ENCODE measurements at places on chromosomes 5 and 9. TPM values are rescaled to one million over a fixed set of nuclear protein-coding genes. Genes with fewer than 3 reads are reported as not detected.
A peak's percentile ranks its signal among the peaks of the same experiment; 100 is the strongest.

DNA sequence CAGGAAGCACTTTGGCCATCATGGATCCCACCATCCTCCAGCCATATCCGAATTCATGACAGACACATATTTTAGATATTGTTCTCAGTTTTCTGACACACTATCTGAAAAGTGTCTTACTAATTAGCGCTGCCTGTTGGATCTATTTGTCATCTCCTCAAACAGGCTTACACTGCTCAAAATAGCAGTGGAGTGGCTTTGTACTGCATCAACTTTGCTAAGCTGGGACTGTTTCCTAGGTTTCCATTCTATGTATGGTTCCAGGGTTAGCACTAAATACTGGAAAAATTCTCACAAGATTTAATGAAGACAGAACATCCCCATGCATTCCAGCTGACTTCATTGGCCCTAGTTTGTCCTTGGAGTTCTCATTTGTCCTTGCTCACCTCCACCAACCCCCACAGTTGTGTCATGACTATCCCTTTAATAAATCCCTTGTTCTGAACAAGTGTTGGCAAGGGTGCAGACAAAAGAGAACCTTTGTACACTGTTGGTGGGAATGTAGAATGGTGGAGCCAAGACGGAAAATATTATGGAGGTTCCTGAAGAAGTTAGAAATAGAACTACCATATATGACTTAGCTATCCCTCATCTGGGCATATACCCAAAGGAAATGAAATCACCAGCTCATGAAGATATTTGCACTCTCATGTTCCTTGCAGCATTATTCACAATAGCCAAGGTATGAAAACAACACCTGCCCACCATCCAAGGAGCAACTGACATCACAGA is 136.5 kb upstream of the RAI14 start:
- no peak for DNase-seq

- DNase-seq: no peak
These were observed 330.2 kb upstream of the NREP start for GRCh38 chr5:112087222-112087621.

DNA sequence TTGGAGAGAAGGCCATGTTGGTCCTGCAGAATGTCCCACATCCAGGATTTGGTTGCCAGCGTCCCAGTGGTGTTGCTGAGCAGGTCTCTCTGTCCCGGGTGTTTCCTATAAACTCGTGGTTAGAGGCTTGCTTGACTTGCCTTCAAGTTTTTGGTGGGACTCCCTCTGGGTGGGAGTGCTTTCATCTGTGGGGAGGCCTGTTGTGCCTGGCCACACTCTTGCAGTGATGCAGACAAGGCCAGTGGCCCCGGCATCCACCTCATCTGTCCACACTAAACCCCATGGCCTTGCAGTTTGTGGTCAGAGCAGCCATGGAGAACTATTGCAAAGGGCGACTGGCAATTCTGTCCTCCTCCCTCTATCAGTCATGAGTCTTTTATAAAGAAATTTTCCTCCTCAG is 71.8 kb downstream of the PHF2 start:
- peak; percentile 4 for DNase-seq

DNA sequence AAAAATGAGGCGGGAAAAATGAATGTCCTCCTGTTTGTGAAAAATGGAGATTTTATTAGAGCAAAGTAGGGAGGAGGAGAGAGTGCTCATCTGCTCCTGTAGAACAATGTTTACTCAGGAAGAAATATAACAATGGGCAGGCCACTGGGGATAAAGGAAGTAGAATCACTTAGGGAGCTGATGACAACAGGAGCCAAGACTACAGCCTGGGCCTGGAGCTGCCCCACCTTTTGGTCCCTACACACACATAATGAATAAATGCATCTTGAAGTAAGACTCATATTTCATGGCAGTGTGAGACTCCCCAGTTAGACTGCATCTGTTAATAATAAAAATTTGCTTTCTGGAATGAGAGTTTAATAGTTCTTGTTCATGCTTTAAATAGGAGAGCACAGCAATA is 1939.8 kb downstream of the EFNA5 start:
- no peak for DNase-seq

- DNase-seq: no peak
These were observed 177.6 kb upstream of the TLX3 start for GRCh38 chr5:171131497-171131896.

PFN3 gene
- total RNA-seq: not detected

- no peak for DNase-seq
These were observed 32.9 kb downstream of the FRMD3 start for GRCh38 chr9:83505282-83505681.

DNA sequence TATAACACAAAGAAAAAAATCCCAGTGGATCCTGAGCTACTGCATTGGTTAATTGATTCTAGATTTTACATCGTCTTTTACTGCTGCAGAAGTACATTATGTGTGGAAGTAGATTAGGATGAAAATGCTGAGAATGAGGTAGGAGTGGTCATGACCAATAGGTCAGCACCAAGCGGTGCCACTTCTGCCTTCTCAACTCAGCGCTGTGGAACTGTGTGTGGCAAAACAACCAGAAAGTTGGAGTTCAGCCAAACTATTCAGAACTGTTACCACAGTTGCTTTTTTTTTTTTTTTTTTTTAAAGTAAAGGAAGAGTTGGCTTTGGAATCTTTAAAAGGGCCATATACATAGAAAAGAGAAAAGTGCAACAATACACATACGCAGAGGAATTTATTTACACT is 24.2 kb downstream of the POU5F2 start:
- DNase-seq: no peak

GRCh38 chr5:76736679-76737556 is 21.0 kb downstream of the F2R start:
- no peak for DNase-seq
